ENCODE measurements at places on chromosomes 7 and 10. TPM values are rescaled to one million over a fixed set of nuclear protein-coding genes. Genes with fewer than 3 reads are reported as not detected.

GRCh38 chr10:77746047-77746707, 108.6 kb upstream of the KCNMA1 start:
- no peaks in the 10 kb centered on the region for H3K27me3 ChIP-seq
- H3K27ac ChIP-seq = no peak overlapping the region
- H3K4me3 ChIP-seq = no peak overlapping the region
- no peaks in the 10 kb centered on the region for H3K4me1 ChIP-seq
- peaks cover 12% of the 10 kb centered on the region for H3K36me3 ChIP-seq
- no peak for DNase-seq

Gene FAM237B
- total RNA-seq = not detected

DNA sequence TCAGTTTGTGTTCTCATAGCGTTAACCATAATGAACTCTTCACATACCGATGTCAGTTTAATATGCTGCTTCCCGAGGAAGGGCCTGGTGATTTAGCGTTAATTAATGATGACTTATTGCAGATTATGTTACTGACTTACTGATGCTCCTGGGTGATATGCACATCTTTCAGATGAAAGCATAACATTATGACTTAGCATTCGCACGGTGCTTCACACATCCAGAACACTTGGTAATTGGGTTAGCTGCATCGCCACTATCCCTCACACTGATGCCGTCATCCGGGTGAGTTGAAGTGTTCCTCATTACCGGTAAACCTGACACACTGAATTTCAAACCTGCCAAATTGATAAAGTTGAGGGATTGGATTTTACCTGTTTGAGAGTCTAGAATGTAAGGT, 239.0 kb upstream of the PODXL start:
- H3K36me3 ChIP-seq = no peaks in the 10 kb centered on the region
- no peak overlapping the region for H3K4me3 ChIP-seq
- no peaks in the 10 kb centered on the region for H3K27me3 ChIP-seq
- H3K27ac ChIP-seq = no peak overlapping the region
- no peak for DNase-seq
- H3K4me1 ChIP-seq = peaks cover 4% of the 10 kb centered on the region

DNA sequence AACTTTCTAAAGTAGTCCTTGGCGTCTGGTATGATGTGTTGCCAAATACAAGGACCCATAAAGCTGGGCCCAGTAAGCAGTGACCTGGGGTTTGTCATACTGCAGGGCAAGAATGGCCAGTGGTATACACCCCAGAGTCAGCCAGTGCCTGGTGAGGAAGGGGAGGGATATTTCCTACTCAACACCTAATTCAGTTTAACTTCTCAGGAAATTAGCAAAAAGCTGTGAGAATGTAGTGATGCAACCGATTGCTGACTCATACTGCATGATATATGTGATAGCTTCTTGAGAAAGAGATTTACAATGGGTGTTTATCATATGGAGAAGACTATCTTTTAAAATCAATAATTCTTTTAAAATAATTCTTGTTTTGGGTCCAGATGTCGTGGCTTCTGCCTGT, 889.3 kb upstream of the CELF2 start:
- H3K4me3 ChIP-seq = no peak overlapping the region
- DNase-seq = no peak
- H3K36me3 ChIP-seq = no peaks in the 10 kb centered on the region
- H3K27me3 ChIP-seq = no peaks in the 10 kb centered on the region

DNA sequence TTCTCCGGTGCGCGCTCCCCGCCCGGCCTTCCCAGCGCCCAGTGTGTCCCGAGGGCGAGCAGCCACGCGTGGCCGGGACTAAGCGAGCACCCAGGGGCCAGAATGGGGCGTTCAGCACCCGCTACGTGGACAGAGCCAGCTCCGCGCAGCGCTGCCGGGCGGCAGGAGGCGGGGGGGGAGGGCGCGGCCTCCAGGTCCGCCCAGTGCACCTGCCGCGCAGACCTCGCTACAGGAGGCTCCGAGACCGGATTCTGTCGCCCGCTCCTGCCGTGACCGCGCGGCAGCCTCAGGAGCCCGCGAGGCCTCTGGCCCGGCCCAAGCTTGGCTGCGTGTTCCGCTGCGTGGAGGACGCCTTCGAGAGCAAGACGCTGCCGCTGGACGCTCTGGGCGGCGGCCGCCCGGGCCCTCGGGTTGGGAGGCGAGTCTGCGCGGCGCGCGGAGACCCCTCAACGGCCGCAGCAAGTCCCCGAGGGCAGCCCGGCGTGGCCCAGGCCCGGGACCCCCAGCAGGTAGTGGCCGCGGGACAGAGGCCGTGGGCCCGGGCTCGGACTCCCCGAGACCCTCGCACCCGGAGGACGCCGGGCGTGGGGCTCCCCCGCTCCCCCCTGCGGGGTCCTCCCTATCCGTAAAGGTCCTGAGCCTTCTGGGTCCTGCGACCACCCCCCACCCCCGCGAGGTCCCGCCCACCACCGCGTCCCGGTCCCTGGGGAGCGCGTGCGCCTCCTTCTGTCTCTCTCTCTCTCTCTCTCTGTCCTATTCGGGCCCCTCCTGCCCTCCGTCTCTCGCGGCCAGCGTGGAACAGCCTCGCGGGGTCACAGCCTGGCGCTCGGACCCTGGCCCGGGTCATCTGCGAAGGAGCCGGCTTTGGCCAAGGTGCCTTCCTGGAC, 904 bp upstream of the DPYSL4 start:
- DNase-seq = peak; percentile 62
- peaks cover 6% of the 10 kb centered on the region for H3K36me3 ChIP-seq
- peaks cover 22% of the 10 kb centered on the region for H3K27me3 ChIP-seq
- H3K4me3 ChIP-seq = peak overlapping the region; percentile 75
- H3K27ac ChIP-seq = no peak overlapping the region

GRCh38 chr10:99965700-99966099, 44.0 kb downstream of the DNMBP start:
- H3K27me3 ChIP-seq = no peaks in the 10 kb centered on the region
- H3K36me3 ChIP-seq = peaks cover 3% of the 10 kb centered on the region
- no peaks in the 10 kb centered on the region for H3K4me1 ChIP-seq

Gene CXCL12
- total RNA-seq = 28.3 TPM

Gene CELF2
- total RNA-seq = 28.7 TPM

- peak; percentile 96 for DNase-seq
- H3K27ac ChIP-seq = peak overlapping the region; percentile 48
- no peaks in the 10 kb centered on the region for H3K36me3 ChIP-seq
- no peak overlapping the region for H3K4me3 ChIP-seq
- no peaks in the 10 kb centered on the region for H3K27me3 ChIP-seq
Observed at GRCh38 chr7:151754142-151754590, 122.7 kb downstream of the PRKAG2 start.

GRCh38 chr7:30172451-30172850, 37.7 kb downstream of the MTURN start:
- H3K27ac ChIP-seq = no peak overlapping the region
- H3K4me1 ChIP-seq = peaks cover 2% of the 10 kb centered on the region
- no peaks in the 10 kb centered on the region for H3K27me3 ChIP-seq
- no peak for DNase-seq
- no peaks in the 10 kb centered on the region for H3K36me3 ChIP-seq
- H3K4me3 ChIP-seq = no peak overlapping the region

DNA sequence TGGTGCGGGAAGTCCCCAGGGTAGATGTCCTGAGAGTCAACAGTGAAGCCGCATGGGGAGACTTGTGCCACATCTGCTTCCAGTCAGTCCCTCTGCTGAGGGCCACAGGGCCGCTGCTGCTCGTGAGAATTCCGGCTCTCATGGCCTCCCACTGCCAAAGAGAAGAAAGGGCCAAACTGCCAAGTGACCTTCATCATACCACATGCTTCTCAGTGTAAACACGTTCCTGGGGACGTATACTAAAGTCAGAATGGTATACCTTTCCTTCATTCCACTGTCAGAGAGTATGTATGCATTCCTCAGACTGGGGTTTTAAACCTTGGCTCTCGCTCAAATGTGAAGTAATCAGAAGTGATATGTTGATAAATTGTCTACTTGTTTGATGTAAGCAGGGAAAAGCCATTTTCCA, 52.8 kb upstream of the SEC61G start:
- H3K4me1 ChIP-seq = no peaks in the 10 kb centered on the region
- H3K4me3 ChIP-seq = no peak overlapping the region
- peaks cover 8% of the 10 kb centered on the region for H3K36me3 ChIP-seq
- DNase-seq = no peak

DNA sequence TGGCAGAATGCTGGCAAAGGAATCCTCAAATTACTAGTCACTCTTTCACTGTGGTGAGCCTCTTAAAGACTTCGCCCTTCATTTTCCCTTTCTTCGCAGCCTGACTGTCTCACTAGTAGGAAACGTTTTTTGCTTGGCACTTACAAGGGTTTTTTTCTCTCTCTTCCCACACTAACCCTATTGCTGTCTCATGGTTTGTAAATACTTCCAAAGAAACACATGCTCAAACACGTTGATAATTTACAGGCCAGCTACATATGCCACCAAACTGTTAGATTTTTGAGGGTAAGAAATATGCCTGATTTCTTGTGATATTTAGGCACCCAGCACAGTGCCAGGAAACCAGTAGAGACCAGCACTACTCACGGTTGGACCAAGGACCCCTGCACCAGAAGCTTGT, 248.3 kb upstream of the YAE1 start:
- H3K36me3 ChIP-seq = no peaks in the 10 kb centered on the region
- H3K4me1 ChIP-seq = no peaks in the 10 kb centered on the region
- H3K27me3 ChIP-seq = no peaks in the 10 kb centered on the region
- H3K27ac ChIP-seq = no peak overlapping the region

All from H9 (cell line).